ENCODE measurements at places on chromosomes 16 and 17.

DNA sequence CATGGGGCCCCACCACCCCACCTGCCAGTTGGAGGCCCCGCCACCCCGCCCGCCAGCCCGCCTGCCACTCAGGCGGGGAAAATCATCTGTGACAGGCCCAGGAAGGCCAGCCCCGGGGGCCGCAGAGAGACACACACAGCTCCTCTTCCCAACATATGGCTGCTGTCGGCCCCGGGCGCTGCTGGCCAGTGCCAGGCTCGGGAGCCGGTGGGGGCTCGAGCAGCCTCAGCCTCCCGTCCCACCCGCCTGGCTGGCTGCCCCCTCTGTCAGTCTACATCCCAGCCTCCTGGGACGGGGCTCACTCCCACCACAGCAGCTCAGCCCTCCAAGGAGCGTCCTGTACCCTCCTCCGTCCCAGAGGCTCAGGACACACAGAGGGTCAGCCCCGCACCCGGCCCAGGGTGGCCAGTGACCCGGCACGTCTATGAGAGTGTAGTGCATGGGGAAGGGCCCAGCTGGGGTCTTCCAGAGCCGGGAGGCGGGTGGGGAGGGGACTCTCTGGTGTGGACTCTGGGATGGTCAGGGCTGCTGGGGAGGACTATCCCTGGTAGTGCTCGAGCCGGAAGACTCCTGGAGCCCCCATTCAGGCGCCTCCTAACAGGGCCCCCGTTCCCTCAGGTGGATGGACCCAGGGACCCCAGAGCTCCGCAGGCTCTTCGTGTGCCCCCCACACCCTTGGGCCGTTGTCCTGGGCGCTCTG, 3.6 kb upstream of the PRR35 start:
- no peak for DNase-seq

DNA sequence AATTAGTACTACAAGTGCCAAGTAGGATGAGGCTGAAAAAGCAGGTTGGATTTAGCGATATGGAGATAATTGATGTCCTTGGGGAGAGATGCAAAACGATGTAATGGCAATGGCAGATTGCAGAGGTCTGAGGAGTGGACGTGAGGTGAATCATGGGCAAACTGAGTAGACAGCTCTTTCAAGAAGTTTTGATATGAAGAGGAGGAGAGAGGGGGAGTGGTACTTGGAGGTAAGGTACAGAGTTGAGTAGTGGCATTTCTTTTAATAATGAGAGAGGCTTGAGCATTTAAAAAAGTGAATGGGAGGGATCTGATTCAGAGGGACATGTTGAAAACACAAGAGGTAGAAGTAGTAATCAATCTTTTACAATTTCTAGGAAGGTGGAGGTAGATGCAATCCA, 17.7 kb upstream of the VPS4A start:
- DNase-seq = no peak

DNA sequence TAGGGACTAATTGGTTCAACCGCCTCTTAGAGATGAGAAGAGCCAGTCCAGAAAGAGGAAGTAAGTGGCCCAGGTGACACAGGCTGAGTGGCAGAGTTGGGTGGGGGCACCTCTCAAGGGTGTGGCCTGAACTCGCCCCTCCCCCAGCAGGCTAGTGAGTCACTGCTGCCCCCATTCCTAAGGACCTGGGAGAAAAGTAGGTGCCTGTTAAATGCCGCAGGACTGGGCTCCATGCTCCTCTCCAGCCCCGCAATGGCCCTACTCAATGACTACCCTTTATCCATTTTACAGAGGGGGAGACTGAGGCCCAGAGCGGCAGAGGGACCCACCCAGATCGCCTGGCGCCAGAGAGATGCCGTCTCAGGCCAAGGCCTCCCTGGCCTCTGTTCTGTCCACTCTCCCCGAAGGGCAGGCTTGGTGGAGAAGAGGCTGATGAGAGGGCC, 8.1 kb downstream of the TMEM235 start:
- no peak for DNase-seq

DNA sequence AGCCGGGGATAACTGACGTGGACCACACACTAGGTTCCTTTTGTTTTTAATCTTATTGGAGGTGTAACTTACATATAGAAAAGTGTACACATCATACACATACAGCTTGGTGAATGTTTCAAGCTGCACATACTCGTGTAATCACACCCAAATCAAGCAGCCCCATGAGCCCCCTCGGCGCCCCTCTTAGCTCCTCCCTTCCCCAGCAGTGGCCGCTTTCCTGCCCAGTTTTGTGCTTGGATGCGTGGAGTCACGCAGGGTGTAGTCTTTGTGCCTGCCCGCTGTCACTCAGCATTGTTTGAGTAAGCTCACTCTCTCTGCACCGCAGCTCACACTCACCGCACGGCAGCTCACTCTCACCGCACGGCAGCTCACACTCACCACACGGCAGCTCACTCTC, 151.7 kb upstream of the CHMP6 start:
- no peak for DNase-seq

DNA sequence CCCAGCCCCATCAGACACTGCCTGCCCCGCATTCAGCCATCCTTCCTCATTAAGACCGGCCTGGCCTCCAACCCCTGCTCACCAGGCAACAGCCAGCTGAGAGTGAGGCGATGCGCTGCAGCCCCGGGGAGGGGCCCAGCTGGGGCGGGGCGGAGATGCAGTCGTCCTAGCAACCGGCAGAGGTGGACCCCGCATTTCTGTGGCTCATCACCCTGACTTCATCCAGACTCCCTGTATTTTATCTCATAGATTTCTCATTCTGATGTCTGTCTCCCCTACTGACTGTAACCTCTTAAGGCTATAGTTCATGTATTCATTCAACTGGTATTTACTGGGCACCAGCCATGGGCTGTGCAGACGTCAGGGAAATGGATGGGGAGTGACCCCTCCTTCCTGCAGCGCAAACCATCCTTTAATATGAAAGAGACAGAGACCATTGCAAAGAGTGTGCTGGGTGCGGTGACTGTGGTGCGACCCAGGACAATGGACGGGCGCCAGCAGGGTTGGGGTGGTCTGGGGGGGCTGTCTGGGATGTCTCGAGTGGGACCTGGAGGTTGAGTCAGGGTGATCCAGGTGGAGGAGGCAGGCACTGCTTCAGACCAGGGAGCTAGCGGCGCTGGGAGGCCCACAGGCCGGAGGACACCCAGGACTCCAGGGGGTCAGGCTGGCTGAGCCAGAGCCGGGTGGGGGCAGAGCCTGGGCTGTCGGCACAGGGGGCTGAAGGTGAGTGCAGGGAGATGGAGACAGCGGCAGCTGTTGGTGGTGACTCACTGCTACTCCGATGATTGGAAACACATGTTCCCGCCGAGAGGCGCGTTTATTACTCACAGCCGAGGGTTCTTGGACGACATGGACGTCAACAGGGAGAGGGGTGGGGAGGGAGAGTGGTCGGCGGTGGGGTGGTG, 10.5 kb upstream of the TIMP2 start:
- peak; percentile 56 for DNase-seq

DNA sequence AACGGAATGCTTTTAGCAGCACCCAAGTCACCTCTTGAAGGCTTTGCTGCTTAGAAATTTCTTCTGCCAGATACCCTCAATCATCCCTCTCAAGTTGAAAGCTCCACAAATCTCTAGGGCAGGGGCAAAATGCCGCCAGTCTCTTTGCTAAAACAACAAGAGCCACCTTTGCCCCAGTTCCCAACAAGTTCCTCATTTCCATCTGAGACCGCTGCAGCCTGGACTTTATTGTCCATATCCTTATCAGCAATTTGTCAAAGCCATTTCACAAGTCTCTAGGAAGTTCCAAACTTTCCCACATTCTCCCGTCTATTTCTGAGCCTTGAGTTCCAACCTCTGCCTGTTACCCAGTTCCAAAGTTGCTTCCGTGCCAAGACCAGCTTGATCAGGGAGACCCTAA, 27.4 kb downstream of the TMC6 start:
- no peak for DNase-seq

- no peak for DNase-seq
Measured at GRCh38 chr16:69219279-69219678, 32.3 kb downstream of the SNTB2 start.

- DNase-seq = no peak
Measured at GRCh38 chr16:78647019-78647418, 547.6 kb downstream of the WWOX start.

- no peak for DNase-seq
Measured at GRCh38 chr16:13478991-13479390, 441.0 kb upstream of the ERCC4 start.

GRCh38 chr17:76239538-76240274, 587 bp downstream of the RNF157 start:
- no peak for DNase-seq

DNA sequence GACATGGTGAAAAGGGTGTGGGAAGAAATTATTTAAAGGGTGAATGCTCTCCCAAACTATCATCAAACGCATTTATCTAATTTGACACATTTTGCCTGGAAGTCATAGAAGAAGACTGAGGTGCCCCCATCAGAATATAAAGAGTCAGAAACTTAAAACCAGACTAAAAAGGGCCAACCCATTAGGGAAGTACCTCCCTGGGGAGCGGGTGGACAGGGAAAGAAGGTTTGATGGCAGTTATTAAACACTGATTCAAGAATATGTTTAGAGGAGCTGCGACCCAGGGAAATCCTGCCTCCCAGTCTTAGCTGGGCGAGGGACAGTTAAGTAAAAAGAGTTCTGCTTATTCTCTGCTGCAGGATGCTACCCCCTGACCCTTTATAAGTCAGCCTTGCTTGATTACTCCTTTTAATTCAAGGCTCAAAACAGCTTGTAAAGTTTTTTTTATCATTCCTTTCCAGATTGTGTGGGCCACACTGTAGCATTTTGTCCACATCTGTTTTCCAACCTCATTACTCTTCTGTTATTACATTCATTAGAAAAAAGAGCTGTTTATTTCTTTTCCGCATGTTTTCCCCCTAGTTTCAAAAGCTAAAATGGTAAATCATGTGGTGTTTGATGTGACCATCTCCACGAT, 138.5 kb upstream of the TBX2 start:
- DNase-seq = no peak

DNA sequence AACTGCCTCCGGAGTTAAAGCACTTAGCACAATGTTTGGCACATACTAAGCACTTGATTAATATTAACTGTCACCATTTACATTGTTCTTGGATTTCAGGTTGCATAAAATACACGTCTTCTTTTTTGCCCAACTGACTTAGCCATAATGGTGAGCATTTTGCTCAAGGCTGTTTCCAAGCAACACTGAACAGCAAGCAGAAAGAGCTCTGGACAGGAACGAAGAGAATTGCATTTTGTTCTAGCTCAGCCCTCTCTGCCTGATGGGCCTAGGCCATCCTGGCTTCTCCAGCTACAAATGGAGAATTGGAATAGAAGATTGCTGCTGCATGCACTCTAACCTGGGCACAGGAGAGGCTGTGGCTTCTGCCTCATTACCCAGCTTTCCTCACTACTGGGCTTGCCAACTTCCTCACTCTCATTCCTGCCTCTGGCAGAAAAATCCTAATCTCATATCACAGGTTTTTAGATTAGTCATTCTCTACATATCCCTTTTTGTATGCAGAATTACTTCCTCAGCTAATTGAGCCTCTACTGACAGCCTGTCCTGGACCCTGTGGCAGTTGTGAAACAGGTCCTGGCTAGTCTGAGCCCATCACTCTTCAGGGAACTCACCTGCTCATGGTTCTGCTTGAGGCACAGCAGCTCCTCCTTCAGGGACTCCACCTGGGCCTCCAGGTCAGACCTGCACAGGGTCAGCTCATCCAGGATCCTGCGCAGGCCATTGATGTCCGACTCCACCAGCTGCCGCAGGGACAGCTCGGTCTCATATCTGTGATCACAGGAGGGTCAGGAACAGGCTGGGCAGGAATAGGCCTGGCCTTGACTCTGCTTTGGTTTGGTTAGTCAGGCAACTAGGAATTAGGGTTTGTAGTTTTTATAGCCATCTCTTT, 2.5 kb downstream of the KRT33A start:
- DNase-seq = peak; percentile 81

DNA sequence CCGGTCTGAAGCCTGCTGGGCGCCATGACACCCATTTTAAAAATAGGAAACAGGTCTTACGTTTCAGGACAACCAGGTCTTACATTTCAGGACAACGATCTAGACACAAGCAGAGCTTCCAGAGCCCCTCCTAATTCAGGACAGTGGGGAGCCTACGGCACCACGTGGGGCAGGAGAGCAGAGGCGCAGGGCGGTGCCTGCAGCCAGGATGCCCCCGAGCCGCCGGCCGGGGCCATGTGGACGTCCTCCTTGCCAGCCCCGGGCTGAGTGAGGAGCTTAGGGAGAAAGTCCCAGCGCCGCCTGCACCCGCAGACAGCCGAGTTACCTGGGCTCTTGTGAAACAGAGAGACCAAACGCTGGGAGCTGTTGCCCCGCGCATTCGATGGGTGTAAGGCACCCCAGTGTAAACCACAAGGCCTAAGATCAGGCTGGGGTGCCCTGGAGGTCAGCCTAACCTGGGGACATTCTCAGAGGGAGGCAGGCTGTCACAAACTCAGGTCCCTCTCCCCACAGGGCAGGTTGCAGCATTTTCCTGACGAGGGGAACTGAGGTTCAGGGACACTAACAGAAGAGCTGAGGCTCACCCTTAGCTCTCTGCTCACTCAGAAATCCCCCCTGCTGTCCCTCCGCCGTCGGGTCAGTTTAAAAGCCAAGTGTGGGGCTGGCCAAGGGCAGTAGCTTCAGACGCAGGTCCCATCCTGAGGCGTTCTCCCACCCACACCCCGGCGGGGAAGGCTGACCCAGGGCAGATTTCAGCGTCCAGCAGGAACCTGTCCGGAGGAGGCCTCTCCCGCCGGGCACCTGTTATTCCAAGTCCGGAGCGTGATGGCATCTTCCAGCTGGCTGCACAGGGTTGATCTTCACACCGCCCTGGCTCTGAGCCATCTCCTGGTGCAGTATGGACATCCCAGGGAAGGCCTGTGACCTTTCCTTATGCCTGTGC, 1.8 kb upstream of the NOTUM start:
- peak; percentile 58 for DNase-seq

GRCh38 chr16:31874366-31875111, 932 bp downstream of the ZNF267 start:
- DNase-seq = peak; percentile 58

- no peak for DNase-seq
Measured at GRCh38 chr16:57163842-57164241, 22.0 kb downstream of the PSME3IP1 start.

GRCh38 chr17:6524520-6524919, 31.8 kb downstream of the PITPNM3 start:
- DNase-seq = peak; percentile 4

DNA sequence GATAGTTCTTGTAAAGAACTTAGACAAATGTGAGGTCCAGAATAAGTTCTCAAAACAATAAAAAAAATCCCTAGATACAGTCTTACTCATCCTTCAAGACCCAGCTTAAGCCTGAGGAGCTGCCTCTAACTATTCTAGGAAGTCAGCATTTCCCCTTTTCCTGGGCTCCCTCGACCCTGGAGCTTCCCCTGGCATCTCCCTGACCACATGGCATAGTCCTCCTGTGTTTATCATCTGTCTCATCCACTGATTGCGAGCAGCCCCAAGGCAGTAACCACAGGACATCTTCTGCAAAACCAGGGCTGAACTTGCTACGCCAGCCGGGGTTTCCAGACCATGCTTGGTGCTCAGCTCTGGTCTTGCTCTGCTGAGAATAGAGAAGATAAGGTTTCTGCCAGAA, 36.7 kb upstream of the NLRP1 start:
- no peak for DNase-seq

DNA sequence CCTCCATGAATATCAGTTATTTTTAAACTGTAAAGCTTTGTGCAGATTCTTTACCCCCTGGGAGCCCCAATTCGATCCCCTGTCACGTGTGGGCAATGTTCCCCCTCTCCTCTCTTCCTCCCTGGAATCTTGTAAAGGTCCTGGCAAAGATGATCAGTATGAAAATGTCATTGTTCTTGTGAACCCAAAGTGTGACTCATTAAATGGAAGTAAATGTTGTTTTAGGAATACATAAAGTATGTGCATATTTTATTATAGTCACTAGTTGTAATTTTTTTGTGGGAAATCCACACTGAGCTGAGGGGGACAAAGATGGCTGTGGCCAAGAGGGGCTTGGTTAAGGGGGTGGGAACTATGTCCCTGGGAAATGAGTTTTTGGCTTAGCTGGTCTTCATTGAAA, 2.3 kb downstream of the CCL11 start:
- no peak for DNase-seq

All from trophoblast cell (in vitro differentiated cells and primary cell).